NCI-H2107 (cell line): ENCODE measurements at places on chromosomes 13 and 19.

DNA sequence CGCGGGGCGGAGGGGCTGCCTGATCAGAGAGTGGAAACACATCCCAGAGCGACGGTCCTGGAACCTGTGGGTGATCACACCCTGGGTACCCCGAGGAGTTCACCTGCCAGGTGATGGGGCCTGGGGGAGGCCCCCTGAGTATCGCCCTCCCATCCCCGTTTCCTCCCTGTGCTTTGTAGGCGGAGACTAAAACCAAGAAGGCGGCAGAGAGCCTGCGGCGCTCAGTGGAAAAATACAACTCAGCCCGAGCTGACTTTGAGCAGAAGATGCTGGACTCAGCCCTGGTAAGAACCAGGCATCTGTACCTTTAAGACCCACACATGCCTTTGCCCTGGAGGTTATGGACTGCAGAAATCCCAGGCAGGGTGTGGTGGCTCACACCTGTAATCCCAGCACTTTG lies 19.3 kb downstream of the FCHO1 start:
- no peak for DNase-seq

GRCh38 chr19:11995174-11995573 lies 30.3 kb downstream of the ZNF763 start:
- DNase-seq = no peak

- DNase-seq = no peak
These were observed 50.6 kb downstream of the CELF5 start for GRCh38 chr19:3274942-3275582.

- no peak for DNase-seq
These were observed 50.3 kb upstream of the ANKRD10 start for GRCh38 chr13:110965038-110965754.

GRCh38 chr13:22074403-22074802 lies 403.5 kb downstream of the FGF9 start:
- DNase-seq = no peak

- no peak for DNase-seq
These were observed 1040.6 kb upstream of the SPRY2 start for GRCh38 chr13:81381560-81381959.

DNA sequence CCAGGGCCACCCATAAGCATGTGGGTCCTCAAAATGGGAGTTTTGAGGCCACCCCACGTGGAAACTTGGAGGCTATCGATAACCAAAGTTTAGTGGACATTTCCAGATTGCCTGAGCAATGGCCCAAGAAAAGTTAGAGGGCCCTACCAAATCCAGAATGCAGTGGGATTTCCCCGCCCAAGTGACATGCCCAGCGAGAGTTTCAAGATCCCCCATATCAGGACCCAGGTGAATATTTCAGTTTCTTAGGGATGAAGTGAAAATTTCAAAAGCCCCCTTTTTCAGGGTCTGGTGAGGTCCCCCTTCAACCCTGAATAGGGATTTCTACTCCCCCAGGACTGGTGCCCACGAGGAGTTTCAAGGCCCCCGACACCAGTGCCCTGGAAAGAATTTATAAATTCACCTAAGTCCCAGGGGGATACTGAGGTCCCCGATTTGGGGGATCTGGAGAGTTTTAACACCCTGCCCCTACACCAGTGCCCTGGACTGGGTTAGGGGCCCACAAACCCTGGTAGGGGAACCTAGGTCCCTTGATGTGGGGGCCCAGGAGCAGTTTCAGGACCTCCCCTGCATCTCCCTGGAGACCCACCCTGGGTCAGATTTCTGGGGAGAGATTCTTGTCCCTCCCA lies 695 bp downstream of the BST2 start:
- DNase-seq = no peak
